ENCODE measurements at places on chromosomes 16 and 17.

- no peak for DNase-seq
Measured at GRCh38 chr16:21033704-21034103, 116.9 kb downstream of the DNAH3 start.

- no peak for DNase-seq
Measured at GRCh38 chr17:27825459-27825858, 25.1 kb upstream of the NOS2 start.

GRCh38 chr16:75252946-75253911, 1.8 kb upstream of the BCAR1 start:
- DNase-seq: no peak

DNA sequence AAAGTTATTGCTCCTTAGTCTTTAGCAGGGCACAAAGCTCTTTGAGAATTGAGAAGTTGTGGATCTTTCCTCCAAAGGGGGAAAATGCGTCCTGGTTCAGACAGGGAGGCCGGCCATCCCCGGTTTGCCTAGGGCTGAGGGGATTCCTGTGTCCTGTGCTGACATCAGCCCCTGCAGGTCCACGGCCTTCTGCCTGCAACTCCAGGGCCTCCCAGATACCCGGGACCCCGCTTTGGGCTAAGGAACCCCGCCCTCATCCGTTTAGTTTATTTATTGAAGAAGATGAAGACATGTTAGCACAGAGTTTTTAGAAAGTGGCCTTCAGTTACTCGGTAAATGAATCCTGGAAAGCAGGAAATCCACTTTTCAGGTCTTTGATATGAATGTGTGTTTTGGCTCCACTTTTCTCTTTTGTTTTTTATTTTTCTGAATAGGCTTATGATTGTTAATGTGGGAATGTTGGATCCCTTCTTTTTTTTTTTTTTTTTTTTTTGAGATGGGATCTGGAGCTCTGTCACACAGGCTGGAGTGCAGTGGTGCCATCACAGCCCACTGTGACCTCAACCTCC, 65.6 kb downstream of the CRISPLD2 start:
- DNase-seq: no peak

DNA sequence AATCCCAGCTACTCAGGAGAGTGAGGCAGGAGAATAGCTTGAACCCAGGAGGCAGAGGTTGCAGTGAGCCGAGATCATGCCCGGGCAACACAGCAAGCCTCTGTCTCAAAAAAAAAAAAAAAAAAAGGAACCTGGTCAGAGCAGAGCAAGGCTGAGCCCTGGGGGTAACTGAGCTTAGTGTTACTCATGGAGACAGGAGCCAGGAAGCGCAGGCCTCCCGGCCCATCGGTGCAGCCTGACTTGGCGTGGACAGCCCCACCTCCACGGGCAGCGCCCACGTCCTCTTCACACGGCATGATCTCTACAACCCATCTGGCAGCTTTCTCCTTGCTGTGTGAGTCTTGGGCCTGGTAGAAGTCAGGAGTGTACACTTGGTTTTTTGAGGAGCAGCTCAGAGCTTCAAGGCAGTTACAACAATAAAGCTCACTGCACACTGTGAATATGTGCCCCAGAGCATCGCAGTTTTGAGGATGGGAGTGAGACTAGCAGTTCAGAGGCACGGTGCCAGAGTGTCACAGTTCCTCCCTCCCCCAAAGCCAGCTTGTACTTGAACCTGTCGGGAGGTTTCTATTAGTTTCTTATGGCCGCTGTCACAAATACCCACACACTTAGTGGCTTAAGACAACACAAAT, 129.9 kb downstream of the RAP1GAP2 start:
- DNase-seq: no peak

DNA sequence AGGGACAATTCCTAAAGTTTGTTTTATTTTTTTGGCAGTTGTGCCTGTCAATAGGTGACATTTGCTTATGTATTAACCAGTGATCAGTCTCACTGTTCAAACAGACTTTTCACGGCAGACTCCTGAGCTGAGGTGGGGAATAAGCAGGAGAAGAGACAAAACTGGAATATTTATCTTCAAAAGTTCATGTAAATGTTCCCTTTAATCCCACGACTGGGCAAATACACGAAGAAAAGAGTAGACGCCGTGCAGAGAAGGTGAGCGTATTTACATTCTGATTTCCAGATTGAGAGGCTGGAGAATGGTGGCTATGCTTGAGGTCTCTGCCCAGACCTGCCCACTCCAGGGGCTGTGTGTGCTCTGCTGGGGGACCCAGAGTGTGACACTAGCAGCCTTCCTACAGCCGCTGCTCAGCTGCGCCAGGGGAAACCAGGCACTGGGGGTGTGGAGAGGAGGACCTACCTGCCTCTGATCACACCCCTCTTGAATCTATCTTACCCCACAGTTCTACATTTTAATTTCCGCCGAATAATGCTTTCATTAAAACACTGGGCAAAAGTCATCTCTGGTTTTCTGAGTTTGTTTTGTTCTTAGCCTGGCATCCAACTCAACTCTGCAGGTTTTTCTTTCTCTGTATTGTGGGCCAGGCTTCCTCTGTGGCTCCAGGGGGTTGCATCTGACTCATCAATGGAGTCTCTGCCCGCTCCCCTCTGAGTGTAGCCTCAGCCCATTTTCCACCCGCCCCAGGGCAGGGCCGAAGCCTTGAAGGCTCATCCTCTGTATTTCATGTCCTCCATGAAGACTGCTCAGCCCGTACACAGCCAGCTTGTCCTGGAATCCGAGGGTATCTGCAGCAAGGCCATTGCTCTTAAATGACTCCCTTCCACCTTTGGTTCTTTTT, 237.1 kb downstream of the NTN1 start:
- DNase-seq: no peak

All from memory B cell (primary cell).